Activated CD4-positive, alpha-beta T cell treated with anti-CD3 and anti-CD28 coated beads for 24 hours (primary cell): ENCODE measurements at places on chromosomes 16 and 17.

- DNase-seq = no peak
Measured at GRCh38 chr17:34054495-34054894, 200.6 kb upstream of the CCL2 start.

- DNase-seq = no peak
Measured at GRCh38 chr16:14562691-14563491, 67.2 kb downstream of the PARN start.

DNA sequence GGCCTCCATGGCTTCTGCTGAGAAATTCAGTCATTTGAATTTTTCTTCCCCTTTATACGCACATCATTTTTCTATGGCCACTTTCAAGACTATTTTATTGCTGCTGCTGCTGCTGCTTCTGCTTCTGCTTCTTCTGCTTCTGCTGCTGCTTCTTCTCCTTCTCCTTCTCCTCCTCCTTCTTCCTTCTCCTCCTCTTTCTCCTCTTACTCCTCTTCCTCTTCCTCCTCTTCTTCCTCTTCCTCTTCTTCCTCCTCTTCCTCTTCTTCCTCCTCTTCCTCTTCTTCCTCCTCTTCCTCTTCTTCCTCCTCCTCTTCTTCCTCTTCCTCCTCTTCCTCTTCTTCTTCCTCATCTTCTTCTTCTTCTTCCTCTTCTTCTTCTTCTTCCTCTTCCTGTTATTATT lies 22.4 kb downstream of the CPD start:
- DNase-seq = no peak

DNA sequence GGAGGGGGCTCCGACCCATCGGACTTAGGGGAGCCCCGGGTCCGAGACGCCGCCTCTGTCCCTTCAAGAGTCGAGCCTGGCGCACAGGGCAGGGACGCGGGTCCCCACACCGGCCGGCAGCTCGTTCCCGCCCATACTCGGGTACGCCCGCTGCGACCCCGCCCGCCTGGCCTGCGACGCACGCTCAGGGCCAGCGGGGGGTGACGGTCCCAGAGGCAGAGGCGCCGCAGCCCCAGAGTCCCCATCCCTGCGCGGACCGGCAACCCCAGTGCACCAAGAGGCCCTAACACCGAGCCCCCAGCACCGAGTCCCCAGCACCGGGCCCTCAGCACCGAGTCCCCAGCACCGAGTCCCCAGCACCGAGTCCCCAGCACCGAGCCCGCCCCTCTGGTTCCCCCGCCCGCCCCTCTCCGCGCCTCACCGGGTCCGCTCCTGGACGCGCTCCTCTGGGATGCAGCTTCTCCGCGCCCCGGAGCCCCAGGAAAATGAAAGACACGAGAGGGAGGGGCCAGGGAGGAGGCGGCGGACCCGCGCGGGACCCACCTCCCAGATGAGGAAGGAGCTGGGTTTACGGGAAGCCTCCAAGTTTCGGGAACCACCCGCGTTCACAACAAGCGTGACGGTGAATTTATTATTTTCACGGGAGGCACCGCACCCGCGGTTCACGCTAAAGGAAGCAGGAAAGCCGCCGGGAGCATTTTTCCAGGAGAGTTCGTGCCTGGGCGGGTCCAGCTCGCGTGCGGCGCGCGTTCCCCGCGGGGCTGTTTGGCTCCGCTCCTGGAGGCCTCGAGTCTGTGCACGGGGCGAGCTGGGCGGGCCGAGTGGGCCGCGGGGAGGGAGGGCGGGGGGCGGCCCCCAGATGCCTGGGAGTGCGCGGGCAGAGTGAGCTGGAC lies at the start of gene SECTM1:
Gene SECTM1 (minus strand): TSS at position 488 of the 893 bp plus-strand sequence. CDS start 6,526 bp downstream, outside the sequence.
- DNase-seq = no peak

GRCh38 chr16:69260019-69260418 lies 51.1 kb upstream of the VPS4A start:
- DNase-seq = no peak

DNA sequence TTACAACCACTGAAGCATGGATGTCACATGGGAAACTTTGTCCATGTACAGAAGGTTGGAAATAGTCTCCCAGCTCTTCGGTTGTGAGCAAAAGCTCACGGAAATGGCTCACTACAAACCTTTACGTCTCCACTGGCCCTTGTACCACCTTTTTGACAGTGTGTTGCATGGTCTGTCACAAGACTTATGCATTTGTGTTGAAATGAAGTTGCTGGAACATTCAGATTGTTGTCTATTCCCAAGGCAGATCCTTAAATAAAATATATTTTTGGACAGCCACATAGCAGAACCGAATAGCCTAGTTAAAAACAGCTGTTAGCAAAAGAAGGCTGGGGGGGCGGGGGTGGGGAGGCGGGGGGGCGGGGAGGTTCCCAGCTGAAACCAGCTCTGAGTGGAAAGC lies 39.2 kb downstream of the KNOP1 start:
- DNase-seq = no peak

- no peak for DNase-seq
Measured at GRCh38 chr17:74198694-74199093, 4.8 kb upstream of the RPL38 start.

- no peak for DNase-seq
Measured at GRCh38 chr17:21005803-21006202, 37.0 kb downstream of the USP22 start.

GRCh38 chr16:3145660-3146059 lies 10.8 kb downstream of the ZNF213 start:
- DNase-seq = no peak

DNA sequence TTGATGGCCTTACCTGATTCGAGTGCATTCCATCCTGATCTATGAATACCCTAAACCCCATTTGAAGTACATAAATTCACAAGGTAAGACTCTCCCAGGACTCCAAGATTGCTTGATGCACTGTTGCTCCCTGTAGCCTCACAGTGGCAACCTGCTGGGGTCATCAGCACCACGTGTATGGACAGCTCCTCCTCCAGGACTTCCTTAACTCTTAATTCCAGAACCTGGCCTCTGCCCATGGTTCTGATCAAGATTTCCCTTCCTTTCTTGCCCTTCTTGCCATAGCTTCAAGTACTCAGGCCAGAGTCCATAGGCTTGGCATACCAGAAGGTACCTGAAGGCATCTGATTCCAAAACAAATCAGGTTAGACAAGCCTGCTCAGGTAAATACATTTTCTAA lies 34.0 kb upstream of the NLK start:
- no peak for DNase-seq

GRCh38 chr17:66963521-66963908 lies 992 bp upstream of the CACNG4 start:
- no peak for DNase-seq

- DNase-seq = no peak
Measured at GRCh38 chr17:61158376-61158775, 241.3 kb upstream of the TBX2 start.
